HTR-8/SVneo (cell line): ENCODE measurements at places on chromosomes 2 and 18.

GRCh38 chr2:15768615-15769014, 171.7 kb upstream of the MYCN start:
- no peak for DNase-seq

GRCh38 chr2:215479121-215479520, 43.3 kb upstream of the FN1 start:
- no peak for DNase-seq

- DNase-seq: no peak
Observed at GRCh38 chr2:19936203-19936602, 34.4 kb upstream of the TTC32 start.

GRCh38 chr2:216740557-216741222, 45.3 kb upstream of the IGFBP5 start:
- DNase-seq: no peak

GRCh38 chr2:59713577-59713976, 839.9 kb downstream of the BCL11A start:
- no peak for DNase-seq

- no peak for DNase-seq
Observed at GRCh38 chr2:112686348-112687217, 34.2 kb upstream of the NT5DC4 start.

DNA sequence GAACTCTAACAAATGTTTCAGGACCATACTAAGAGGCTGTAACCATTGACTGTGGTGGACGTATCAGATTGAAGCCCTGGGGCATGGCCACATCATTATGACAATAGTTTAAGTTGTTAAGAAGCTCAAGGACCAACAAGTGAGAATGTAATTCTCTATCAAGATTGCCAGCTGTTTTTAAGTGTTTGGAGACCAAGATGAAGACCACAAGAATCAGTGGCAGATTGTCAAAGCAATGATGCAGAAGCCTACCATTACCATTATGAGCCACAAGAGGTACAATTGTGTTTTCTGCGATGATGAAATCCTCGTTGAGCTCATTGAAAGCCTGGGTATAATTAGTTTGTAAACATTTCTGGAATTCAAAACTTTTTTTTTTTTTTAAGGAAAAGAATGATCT, 261.1 kb upstream of the ZEB2 start:
- no peak for DNase-seq

GRCh38 chr2:119389615-119390306, 23.0 kb downstream of the DBI start:
- DNase-seq: no peak

- no peak for DNase-seq
Observed at GRCh38 chr2:220103596-220103995, 476.2 kb downstream of the SLC4A3 start.

GRCh38 chr18:44957461-44957860, 276.8 kb downstream of the SETBP1 start:
- no peak for DNase-seq

DNA sequence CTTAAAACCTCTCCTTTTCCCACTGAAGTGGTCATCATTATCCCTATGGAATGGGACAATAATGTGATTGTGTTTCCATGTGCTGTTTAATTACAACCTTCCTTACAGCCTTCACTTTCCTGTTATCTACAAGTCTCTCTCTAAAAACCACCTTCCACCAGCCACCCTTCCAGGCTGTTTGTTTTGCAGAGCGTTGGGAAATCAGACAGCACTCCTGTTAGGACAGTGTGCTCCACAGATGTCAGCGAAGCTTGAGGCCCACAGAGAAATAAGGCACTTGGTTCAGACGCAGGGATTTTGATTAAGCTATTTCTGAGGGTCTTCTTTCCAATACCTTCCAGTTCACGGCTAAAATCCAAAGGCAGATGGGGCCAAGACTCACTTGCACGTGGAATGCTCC, 32.3 kb upstream of the ASPRV1 start:
- no peak for DNase-seq

DNA sequence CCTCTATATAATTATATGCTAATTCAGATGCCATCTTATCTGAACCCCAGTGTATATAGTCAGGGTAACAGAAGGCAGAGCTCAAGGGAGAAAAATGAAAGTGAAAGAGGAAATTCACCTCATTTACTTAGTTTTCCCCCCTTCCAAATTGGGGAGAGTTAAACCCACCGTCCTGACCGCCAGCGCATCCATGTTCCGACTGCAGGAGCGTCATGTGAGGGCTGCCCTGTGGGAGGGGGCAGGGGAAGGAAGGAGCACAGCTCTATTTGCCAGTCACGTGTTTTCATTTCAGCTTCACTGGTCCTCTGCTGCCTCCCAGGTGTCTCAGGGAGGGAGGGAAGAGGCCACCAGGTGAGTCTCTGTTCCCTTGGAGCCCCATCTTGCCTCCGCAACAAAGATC, 13.2 kb downstream of the CNNM4 start:
- DNase-seq: no peak

- DNase-seq: no peak
Observed at GRCh38 chr2:12709207-12709522, 7.6 kb upstream of the TRIB2 start.

- DNase-seq: no peak
Observed at GRCh38 chr2:26581991-26582842, 58.9 kb downstream of the CIB4 start.

- no peak for DNase-seq
Observed at GRCh38 chr2:121036226-121036692, 248.7 kb downstream of the TFCP2L1 start.

DNA sequence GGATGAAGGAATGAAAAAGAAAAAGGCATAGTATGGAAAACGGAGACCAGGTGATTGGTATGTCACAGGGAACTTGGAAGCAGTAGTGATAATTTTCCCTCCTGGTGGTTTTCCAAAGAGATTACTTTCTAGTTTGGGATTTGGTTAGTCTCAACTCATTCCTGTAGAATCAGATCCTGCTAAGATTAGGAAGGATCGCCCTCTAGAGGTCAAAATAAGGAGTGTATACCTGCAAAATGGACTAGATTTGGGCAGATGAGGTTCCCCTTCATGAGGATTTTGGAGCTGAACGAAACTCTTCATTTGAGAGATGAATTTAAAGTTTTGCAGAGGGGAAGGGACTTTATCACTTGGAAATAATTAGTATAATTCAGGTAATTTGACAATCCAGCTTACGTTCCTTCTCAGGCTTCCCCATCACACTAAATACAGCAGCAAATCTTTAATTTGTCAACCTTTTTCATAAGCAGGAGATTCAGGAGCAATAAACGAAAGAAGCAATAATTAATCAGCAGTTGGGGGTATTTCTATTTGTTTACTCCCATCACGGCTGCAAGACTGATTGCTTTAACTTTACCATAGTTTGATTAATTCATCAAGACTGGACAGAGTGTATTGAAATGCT, 65.2 kb downstream of the CCDC195 start:
- peak; percentile 63 for DNase-seq

DNA sequence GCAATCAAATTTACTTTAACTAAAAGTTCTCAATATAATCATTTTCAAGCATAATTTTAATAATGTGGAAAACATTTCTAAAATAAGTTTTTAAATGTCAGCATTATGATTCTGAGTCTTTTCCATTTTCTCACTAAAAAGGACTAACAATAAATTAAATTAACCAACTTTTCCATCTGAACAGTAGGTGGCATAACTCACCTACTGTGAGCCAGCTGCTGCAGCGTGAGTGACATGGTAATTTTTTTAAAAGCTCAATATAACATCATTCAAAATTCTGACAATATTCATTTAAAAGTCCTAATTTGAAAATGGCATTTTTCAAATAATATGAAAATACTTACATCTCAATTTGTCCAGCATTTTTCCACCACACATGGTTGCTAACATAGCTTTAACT, 66.5 kb downstream of the DTNB start:
- peak; percentile 42 for DNase-seq

- no peak for DNase-seq
Observed at GRCh38 chr2:147862859-147863516, 18.2 kb downstream of the ACVR2A start.

DNA sequence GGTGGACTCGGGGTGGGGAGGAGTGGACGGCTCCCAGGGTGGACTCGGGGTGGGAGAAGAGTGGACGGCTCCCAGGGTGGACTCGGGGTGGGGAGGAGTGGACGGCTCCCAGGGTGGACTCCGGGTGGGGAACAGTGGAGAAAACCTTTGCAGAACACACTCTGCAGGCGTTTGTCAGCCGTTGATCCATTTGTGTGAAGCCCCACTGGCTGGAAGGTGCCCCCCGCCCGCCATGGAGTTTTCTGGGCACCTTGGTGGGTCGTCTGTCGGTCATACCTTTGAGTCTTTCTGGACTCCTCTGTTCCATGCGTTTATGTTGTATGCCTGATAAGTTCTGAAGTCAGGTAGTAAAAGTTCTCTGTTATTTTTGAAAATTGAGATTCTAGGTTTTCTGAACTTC, 12.5 kb downstream of the CTDP1 start:
- no peak for DNase-seq

DNA sequence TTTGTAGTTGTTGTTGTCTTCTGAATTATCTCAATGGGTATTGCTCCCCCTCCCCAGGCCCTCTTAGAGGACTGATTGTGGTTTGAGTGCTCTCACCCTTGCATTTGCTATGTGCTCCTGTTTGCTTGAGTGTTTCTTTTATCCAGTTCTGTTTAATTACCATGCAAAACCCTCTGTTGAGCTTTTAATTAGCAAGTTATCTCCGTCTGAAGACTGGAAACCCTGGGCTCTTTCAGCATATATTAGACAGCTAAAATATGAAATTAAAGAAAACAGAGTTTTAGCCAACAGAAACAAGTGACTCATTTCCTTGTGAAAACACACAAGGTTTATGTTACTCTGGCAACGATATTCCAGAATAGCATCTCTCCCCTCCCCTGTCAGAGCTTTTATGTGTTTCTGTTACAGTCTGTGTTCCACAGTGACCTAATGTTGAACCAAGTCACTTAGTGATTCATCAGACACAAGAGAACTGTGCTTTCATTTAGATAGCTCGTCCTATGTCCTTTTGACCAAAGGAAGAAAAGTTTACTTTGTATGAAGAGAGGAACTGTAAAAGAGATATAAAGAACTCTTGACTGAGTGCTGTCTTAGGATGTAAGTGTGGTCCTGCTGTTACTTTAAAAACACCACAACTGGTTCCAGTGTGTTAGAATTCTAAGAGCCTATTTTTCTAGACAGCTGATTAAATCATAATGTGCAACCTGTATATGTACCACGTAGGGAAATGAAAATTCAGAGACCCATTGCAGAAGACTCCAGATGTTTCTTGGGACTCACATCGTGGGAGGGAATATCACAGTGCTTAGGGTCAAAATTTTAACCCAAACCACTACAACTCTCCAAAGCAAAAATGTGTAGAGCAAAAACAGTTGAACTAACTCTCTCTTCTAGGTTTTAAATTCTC, 172.8 kb upstream of the RBMS1 start:
- peak; percentile 74 for DNase-seq

DNA sequence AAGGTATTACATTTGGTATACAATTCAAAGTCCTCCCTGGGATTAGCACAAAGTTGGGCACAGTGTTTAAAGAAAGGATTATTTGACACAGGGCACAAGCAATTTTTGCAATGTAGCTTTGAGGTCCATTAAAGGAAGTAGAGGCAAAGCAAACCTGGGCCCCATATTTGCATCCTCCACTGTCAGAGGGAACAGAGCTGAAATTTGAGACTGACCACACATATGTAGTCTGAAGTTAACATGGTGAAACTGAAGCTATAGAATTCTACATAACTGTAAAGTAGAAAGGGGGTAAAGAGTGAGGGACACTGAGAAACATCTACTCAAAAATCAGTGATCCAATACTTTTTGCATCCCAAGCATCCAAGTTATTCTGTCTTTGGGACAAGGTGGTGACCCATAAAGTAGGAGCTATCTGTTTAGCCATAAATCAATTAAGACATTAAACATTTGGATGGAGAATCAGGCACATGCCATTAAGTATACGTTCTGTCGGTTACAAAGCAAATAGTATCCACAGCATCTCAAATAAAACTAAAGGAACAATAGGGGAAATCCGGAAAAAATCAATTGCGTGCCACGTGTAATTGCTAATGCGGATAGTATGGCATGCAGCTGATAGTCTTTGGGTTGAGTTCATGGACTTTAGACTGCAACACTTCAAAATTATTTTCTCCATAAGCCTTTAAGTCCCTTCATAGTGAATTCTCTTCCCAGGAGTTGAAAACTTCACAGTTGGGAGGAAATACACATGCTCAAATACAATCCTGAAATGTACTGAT, 72.6 kb downstream of the PLEKHM3 start:
- no peak for DNase-seq

DNA sequence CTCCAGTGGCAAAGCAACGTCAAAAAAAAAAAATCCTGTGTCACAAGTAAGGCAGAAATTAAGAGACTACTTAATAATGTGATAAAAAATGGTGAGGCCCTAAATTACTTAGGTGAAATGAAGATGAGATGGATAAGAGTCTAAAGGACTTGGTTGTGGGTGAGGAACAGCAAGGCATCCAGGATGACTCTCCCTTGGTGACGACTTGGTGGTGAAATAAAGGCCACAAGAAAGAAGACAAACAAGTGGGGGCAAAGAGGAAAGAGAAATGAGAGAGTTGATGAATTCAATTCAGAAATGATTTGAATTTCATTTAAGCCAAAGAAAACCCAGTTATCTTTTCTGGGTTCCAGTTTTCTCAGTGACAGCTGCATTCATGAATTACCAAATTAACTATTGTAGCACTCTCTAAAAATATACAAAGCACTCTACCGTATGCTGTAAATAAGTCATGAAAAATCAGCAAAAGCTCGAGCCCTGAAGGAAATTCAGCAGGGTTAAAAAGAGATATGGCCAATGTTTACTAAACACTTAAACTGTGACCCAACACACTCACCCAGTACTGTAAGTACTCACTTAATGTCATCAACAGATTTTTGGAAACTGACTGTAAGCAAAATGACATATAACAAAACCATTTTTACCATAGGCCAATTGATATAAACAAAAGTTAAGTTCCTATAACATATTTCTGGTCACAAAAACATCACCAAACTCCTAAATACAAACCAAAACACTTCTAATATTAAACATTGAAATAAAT, 1.4 kb downstream of the METTL8 start:
- no peak for DNase-seq

DNA sequence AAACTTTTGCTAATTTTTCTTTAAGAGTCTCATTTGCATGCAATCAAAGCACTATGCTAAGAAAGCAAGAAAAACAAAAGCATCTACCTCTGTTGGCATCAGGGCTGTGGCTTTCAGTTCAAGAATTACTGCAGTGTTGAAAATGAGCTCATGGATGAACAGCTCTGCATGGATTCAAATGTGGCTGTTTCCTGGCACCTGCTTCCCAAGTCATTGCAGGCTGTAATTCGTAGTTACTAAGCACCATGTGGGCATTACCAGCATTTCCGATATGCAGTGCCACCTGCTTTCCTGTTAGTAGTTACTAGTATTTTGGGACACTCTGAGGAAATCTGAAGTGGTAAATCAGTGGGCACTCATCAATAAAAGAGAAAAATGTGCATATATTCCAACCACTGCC, 37.8 kb upstream of the FAM110C start:
- no peak for DNase-seq

- no peak for DNase-seq
Observed at GRCh38 chr2:222946700-222947287, 86.0 kb downstream of the ACSL3 start.
